ENCODE measurements at places on chromosomes 5 and 9.

DNA sequence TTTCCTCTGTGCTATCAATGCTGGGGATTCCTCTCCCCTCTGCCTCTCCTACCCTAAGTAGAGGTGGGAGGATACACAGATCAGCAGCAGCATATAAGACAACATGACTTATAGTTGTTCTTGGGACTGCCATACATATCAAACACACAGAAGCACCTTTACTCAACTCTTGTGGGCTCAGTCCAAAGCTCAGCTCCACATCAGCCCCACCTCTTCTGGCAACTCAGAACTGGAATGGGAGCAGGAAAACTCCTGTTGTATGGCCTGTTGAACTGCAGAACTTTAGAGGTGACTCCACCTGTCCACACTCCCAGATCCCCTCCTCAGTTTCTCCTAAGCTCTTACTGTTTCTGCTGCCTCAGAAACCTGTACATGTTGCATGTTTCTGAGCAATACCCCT lies 127.8 kb downstream of the SV2C start:
- DNase-seq = no peak

DNA sequence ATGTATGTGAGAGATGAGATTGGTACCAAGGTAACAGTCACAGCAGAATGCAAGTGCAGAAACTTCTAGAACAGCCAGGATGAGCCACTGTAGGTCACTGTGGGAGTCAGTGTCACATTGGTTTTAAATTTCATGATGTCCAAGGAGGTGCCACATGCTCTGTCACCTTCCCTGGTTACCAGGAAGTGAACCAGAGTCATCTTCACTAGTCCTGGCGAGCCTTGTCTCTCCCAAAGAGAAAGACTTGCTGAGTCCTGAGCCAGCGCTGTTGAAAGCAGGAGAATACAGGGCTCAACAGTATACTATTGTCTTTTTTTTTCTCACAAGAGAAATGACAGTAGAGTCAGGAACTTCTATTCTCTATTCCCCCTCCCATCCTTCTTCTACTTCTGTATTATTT lies 615.5 kb downstream of the RAB3C start:
- DNase-seq = no peak

DNA sequence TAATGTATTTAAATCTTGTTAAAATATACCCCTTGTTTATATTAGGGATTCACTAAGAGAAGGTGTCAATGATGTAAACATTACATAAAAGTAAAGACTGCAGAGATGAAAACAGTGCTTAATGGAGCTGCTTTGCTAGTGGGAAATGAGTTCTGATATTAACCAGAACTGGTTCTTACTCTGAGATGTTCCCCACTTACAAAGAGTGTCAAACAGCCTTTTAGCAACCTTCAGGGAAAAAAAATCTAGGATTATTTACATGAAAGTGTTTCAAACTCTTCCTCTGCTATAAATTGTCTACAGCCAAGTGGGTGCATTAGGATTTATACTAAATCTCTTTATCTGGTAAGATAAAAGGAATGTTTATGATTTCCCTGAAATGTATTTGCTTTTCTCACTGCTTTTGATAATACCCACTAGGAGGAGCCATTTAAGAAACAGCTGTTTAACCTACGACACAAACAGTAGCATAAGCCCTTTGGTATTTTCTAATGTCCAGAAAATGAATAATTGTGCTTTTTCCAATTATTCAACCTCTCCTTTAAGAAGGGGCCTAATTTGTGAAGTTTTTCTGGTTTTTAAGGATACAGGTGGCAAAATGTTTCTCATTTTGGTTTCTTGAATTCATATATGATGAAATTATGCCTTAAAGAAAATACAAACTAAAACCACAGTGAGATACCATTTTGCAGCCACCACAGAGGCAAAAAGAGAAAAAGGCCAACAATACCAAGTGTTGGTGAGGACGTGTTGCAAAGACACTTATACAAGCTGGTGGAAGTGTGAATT lies 186.3 kb downstream of the TLE4 start:
- no peak for DNase-seq

- DNase-seq = no peak
Observed at GRCh38 chr9:90803860-90804593, 2.4 kb downstream of the SYK start.

Measured in Caki2 (cell line).